ENCODE measurements at places on chromosomes 12 and 14.

DNA sequence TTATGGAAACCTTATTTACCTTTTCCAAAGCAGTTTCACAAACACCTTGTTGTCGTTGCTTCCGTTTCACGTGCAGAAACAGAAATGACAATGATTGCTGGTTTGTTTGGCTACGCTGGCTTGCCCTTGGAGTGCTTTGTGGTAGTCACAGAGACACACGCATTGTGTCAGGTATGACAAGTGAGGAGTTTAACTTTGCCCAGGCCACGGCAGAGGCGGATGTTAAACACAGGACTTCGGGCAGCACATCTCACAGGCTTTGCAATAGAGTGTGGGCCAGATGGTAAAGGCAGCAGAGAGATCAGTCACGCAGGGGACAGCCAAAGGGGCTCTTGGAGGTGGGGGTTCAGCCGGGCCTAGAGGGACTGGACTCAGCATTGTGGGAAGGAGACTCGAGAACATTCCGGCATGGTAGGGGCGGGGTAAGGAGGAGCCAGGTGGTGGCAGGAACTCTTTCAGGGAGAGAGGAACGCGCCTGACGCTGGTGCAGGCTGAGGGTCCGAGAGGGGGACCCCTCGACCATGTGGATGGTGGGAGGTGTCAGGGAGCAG, 59.8 kb upstream of the KCNA1 start:
- DNase-seq, result no peak

GRCh38 chr14:95480109-95480886, 36.2 kb downstream of the SYNE3 start:
- DNase-seq, result peak; percentile 59

DNA sequence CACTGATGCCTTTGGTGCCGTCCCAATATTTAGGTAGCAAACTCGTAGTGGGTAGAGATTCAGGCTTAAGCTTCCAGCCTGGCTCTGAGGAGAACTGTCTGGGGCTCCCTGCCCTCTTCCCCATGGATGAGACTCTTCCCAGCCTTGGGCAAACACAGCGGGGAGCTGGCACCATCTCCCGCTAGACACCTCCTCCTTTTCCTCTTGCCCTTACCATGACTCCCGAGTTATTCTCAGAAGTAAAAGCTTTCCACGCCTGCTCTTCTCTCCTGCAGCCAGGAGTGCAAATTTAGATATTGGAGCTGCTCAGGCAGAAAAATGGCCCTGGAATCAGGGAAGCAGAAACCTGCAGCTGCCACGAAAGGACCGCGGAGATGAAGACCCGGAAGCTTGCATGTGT, 45.6 kb upstream of the RBM19 start:
- DNase-seq, result no peak

DNA sequence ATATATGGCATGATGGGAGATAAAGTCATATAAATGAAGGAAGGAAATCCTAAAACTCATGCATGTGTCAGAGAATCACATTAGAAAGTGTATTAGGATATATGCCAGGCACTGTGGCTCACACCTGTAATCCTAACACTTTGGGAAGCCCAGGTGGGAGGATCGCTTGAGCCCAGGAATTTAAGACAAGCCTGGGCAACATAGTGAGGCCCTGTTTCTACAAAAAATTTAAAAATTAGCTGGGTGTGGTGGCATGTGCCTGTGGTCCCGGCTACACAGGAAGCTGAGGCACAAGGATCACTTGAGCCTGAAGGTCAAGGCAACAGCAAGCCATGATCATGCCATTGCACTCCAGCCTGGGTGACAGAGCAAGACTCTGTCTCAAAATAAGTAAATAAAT, 130.3 kb upstream of the ARID2 start:
- no peak for DNase-seq

DNA sequence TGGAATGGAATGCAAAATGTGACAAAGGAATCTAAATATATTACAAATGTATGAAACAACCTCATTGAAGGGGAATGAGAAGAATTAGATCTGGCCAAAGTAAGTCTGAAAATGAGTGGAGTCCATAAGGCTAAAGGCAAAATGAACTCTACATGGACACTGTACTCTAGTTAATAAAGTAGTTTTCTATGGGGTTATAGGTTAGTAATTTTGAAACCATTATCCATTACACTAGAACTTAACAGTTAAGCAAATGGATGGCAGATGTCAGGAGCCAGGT, 222.1 kb downstream of the NUAK1 start:
- DNase-seq, result no peak

DNA sequence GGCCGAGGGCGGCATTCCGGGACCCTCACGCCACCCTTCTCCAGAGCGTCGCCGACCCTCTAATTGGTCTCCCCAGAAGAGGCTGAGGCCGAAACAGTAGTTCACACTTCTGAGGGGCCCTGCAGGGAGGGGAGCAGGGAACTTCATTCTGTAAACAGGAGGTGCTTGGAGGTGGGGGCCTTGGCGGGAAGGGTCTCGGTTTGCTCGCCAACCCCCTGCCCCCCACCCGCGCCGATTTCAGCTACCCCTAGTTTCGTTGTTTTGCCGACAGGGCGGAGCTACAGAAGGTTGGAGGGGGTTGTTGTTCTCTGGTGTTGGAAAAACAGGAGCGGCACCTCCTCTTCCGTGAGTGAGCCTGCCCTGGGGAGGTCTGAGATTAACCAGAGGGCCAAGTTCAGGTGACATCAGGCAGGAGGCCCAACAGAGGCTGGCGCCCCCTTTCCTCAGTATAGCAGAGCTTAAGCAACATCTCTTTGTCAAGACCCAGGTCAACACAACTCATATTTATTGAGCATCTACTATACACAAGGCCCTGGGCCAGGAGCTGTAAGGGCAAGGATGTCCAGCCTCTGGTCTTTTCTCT, 682 bp downstream of the ERBB3 start:
- DNase-seq, result no peak

DNA sequence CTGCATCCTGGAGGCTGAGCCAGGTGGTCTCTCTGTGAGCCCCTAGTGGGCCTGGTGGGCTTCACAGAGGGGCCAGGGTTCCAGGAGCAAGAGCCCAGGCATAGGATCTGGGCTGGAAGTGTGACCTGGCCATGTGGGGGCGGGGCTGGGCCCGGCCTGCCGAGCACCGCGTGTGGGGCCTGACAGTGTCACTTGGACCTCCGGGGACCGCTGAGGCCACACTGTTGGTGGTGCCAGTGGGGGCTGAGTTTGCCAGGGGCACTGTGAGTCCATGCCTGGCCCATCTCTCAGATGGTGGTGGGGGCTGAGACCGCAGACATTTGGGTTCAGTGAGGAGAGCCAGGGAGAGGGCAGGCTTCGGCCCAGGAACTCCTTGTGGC, 5.2 kb downstream of the FBRSL1 start:
- DNase-seq, result no peak
